ENCODE measurements at places on chromosomes 3 and 15. TPM values are rescaled to one million over a fixed set of nuclear protein-coding genes. Genes with fewer than 3 reads are reported as not detected.

Gene THBS1
- 342 TPM for total RNA-seq

Gene PLSCR5
- not detected for total RNA-seq

Gene RBP2
- total RNA-seq = 28.0 TPM

Gene CLDN16
- 0.27 TPM for total RNA-seq

Gene CX3CR1
- total RNA-seq = 0.61 TPM

DNA sequence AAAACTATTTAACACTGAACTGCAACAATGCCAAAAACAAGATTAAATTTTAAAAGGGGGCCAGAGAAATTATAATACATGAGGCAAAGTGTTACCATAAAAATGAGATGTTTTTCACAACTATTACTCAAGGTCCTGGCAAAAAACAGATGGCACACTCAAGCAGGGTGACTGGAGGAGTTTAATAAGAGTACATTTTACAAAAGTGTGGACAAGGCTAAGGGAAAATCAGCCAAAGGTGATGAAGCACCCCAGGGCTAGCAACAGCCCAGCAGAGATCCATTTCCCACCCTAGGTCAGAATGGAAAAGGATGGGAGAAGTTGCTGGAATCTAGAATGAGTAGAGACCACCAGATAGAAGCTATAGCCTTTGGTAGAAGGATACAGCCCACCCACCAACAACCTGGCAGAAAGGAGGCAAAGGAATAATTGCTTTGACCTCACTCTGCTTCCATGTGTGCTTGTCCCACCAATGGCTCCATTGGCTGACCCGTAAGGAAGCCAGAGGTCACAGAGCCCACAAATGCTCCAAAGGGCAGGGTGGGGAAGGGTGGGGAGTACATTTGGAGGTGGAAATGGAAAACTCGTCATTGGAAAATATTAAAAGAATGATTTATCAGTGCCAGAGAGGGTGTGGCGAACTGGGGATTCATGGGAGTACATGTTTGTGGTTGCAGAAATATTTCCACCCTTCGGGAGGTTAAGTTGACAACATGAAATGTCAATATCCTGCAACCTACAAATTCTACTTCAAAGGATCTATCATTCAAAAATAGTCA, 161.0 kb upstream of the UBE2E2 start:
- H3K4me1 ChIP-seq = no peaks in the 10 kb centered on the region
- no peak overlapping the region for H3K4me3 ChIP-seq
- no peaks in the 10 kb centered on the region for H3K36me3 ChIP-seq
- H3K27me3 ChIP-seq = no peaks in the 10 kb centered on the region
- H3K27ac ChIP-seq = no peak overlapping the region

DNA sequence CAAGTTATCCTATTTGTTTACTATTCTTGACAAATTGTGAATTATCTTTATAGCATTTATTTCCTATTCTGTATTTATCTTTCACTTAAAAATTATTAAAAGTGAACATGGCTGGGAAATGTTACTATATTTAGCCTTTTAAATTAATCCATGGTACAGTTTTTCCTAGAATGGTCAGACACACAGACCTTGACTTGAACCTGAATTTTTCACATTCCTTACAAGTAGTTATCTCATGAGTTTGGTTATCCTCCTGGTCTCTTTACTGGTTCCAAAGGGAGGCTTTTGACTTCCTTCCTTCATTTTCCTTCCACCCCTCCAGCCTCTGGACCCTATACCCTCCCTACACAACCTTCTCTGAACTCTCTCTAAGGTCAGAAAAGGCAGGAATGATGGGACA, 280.6 kb downstream of the SATB1 start:
- H3K4me3 ChIP-seq = no peak overlapping the region
- H3K27ac ChIP-seq = no peak overlapping the region
- H3K36me3 ChIP-seq = no peaks in the 10 kb centered on the region
- DNase-seq = no peak
- no peaks in the 10 kb centered on the region for H3K4me1 ChIP-seq

- H3K27ac ChIP-seq = peak overlapping the region; percentile 42
- H3K36me3 ChIP-seq = no peaks in the 10 kb centered on the region
- H3K27me3 ChIP-seq = no peaks in the 10 kb centered on the region
These were observed 30.9 kb downstream of the DAG1 start for GRCh38 chr3:49500732-49501609.

DNA sequence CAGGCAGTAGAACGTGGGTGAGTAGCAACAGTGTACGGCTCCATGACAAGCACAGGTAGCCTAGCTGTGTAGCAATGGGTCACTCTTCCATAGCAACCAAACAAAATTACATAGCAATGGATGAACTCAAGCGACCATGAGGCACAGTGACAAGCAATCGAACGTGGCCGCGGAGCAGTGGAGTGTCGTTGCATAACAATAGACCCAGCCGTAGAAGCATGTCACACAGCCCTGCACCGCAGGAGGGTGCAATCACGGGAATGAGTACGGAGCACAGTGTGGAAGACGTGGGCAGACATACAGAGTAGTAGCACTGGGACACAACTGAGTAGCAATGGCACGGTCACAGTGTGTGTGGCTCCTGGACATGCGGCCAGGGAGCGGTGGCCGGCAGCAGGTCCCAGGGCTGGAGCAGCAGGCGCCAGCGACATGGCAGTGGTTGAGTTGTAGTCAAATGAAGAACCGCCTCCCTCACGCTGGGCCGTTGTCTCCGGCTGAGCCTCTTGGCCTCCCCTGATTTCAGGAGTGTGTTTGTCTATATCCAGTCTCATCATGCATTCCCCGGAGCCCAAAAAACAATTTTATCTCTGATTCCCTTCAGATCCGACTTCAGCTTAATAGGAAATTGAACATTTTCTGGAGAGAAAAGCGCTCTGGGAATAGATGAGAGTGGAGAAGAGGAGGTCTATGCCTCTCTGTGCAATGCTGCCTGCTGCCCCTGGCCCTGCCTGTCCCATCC, 64.1 kb downstream of the CCDC33 start:
- no peak for DNase-seq
- no peaks in the 10 kb centered on the region for H3K4me1 ChIP-seq
- H3K27me3 ChIP-seq = peaks cover 2% of the 10 kb centered on the region
- H3K4me3 ChIP-seq = no peak overlapping the region

- H3K27ac ChIP-seq = no peak overlapping the region
- no peaks in the 10 kb centered on the region for H3K36me3 ChIP-seq
- peaks cover 11% of the 10 kb centered on the region for H3K4me1 ChIP-seq
- no peaks in the 10 kb centered on the region for H3K27me3 ChIP-seq
- DNase-seq = no peak
These were observed 136.9 kb upstream of the TOPAZ1 start for GRCh38 chr3:44104668-44105321.

GRCh38 chr15:72216079-72216478, 14.9 kb downstream of the PKM start:
- DNase-seq = no peak
- peaks cover 5% of the 10 kb centered on the region for H3K4me1 ChIP-seq
- no peaks in the 10 kb centered on the region for H3K27me3 ChIP-seq
- H3K36me3 ChIP-seq = peaks cover 3% of the 10 kb centered on the region
- no peak overlapping the region for H3K4me3 ChIP-seq

DNA sequence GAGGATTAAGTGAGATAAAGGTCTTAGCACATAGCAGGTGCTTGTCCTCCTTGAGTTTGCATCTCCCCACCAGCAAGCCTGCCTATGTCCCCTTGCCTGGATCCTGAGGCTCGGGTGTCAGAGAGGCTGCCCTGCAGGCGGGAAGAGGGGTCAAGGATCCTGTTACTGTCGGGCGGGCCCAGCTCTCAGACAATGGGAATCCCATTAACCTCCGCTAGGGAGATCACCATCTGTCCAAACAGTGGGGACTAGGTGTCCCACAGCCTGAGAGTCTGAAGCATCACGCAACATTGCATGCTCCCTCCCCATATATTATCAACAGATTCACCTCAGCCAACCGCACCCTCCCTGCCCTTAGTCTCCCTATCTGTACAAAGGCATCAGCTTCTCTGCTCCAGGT, 151.4 kb downstream of the FBLN2 start:
- H3K27ac ChIP-seq = no peak overlapping the region
- no peak overlapping the region for H3K4me3 ChIP-seq
- no peaks in the 10 kb centered on the region for H3K4me1 ChIP-seq
- no peaks in the 10 kb centered on the region for H3K36me3 ChIP-seq
- no peak for DNase-seq
- H3K27me3 ChIP-seq = no peaks in the 10 kb centered on the region

GRCh38 chr15:34993412-34993811, 5.3 kb upstream of the ZNF770 start:
- H3K4me1 ChIP-seq = peaks cover 4% of the 10 kb centered on the region
- H3K4me3 ChIP-seq = no peak overlapping the region
- no peak overlapping the region for H3K27ac ChIP-seq
- DNase-seq = no peak
- no peaks in the 10 kb centered on the region for H3K27me3 ChIP-seq

DNA sequence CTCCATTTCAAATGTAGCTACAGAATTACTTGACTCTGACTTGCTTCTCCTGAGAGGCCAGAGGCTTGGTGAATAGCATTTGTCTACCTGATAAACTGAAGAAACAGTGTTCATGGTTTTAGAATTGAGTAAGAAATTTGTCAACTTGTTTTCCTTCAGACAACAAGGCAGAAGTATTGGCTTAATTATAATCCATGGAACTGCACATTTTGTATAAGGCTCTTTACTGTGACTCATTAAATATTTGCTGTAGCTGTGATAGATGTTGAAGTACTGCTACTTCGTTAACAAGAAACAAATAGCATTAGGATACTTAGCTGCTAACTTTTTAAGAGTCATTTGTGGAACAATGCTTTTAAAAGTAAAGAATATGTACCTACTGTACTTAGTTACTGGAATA, 4.6 kb downstream of the UNC13C start:
- no peak overlapping the region for H3K4me3 ChIP-seq
- DNase-seq = no peak
- H3K27ac ChIP-seq = no peak overlapping the region
- no peaks in the 10 kb centered on the region for H3K27me3 ChIP-seq

- no peak overlapping the region for H3K4me3 ChIP-seq
- no peak for DNase-seq
- no peaks in the 10 kb centered on the region for H3K4me1 ChIP-seq
- H3K27me3 ChIP-seq = no peaks in the 10 kb centered on the region
- no peaks in the 10 kb centered on the region for H3K36me3 ChIP-seq
- no peak overlapping the region for H3K27ac ChIP-seq
These were observed 42.6 kb downstream of the AGTR1 start for GRCh38 chr3:148740291-148740690.

GRCh38 chr3:851098-851790, 241.6 kb upstream of the CNTN6 start:
- no peak overlapping the region for H3K27ac ChIP-seq
- no peak overlapping the region for H3K4me3 ChIP-seq
- DNase-seq = no peak
- H3K36me3 ChIP-seq = no peaks in the 10 kb centered on the region
- H3K4me1 ChIP-seq = no peaks in the 10 kb centered on the region

DNA sequence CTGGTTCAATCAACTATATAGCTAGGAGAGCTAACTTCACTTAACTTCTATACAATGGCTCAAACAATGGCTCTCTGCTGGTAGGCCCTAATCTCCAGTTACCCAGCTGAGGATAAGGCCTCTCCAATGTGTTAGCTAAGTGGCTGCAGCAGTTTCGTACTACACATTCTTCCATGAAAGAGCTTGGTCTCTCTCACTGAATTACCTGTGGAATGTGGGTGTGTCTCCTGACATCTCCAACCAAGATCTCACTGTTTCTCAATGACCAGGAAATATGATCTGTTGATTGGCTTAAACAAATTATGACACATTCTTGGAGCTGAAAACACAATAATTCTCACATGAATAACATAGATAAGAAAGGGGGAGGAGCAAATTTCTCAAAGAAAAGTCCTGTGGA, 169.8 kb upstream of the ROBO1 start:
- H3K4me1 ChIP-seq = peaks cover 15% of the 10 kb centered on the region
- H3K27ac ChIP-seq = peak overlapping the region; percentile 76
- H3K4me3 ChIP-seq = no peak overlapping the region
- DNase-seq = peak; percentile 76

GRCh38 chr3:185199671-185200070, 46.8 kb upstream of the C3orf70 start:
- DNase-seq = no peak
- no peaks in the 10 kb centered on the region for H3K36me3 ChIP-seq
- H3K27ac ChIP-seq = no peak overlapping the region
- H3K4me3 ChIP-seq = no peak overlapping the region
- H3K27me3 ChIP-seq = no peaks in the 10 kb centered on the region
- H3K4me1 ChIP-seq = no peaks in the 10 kb centered on the region

DNA sequence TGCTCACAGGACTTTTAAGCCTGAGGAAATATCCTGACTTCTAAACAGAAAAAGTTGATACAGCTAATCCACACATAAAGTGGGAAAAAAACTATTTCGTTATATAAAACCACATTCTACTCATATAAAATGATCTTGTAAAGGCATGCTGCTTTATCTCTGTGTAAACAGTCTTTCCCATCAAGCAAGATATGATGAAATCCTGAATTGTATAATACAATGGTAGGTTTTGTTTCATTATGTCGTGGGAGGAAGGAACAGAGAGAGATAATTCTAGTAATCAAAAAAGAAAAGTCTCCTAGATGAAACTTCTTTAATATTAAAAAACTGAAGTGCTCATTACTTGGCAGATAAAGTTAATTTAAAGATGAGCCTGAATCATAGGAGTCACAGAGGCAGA, 92.6 kb upstream of the SNTN start:
- no peak overlapping the region for H3K4me3 ChIP-seq
- peaks cover 7% of the 10 kb centered on the region for H3K4me1 ChIP-seq
- no peaks in the 10 kb centered on the region for H3K36me3 ChIP-seq
- no peaks in the 10 kb centered on the region for H3K27me3 ChIP-seq
- no peak for DNase-seq

DNA sequence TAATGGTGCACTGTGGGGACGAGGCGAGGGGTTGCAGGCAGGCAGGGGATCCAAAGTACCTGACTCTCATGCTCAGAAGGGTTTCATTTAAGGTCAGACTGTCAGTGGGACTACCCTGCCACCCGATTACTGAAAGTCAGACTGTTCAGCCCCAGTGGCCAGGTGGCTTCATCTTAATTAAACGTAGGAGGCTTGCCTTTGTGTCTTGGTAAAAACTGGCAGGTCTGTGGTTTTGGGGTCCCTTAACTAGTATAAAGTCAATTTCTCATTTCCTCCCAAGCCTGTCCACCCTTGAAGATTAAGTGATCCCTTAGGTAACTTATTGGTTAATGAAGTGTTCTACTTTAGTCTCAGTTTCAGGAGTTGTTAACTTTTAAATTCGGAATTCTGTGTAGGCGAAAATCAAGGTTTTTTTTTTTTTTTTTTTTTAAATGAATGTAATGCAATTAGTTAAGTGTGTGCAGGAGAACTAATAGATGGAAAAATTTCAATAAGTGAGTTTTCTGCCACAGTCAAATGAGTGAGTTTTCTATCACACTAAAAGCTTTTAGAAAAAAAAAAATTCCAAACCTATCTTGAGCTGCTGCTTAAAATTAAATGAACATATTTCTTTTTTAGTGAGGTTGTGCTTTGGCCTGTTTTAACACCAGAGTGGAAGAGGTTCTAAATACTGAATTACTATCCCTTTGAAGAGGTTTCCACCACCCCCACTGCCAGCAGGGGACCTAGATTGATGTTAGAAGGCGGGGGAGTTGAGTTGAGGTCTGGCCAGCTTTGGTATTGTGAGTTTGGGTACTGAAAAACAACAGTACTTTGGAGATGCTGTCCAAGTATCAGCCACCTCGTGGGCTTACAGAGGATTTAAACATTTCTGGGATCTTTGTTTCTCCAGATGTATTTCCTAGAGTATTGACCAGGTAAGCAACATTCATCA, 15.2 kb downstream of the ITPR1 start:
- H3K4me3 ChIP-seq = no peak overlapping the region
- no peaks in the 10 kb centered on the region for H3K27me3 ChIP-seq
- no peak for DNase-seq
- no peaks in the 10 kb centered on the region for H3K36me3 ChIP-seq

- H3K36me3 ChIP-seq = no peaks in the 10 kb centered on the region
- no peaks in the 10 kb centered on the region for H3K4me1 ChIP-seq
- no peak overlapping the region for H3K4me3 ChIP-seq
- DNase-seq = peak; percentile 47
These were observed 36.2 kb upstream of the CLRN1 start for GRCh38 chr3:151008699-151009098.

GRCh38 chr3:196927571-196928453, 14.5 kb downstream of the NCBP2 start:
- DNase-seq = no peak
- H3K27me3 ChIP-seq = no peaks in the 10 kb centered on the region
- no peaks in the 10 kb centered on the region for H3K4me1 ChIP-seq

Data from Caco-2 (cell line).